ENCODE measurements at places on chromosomes 2 and 18.

DNA sequence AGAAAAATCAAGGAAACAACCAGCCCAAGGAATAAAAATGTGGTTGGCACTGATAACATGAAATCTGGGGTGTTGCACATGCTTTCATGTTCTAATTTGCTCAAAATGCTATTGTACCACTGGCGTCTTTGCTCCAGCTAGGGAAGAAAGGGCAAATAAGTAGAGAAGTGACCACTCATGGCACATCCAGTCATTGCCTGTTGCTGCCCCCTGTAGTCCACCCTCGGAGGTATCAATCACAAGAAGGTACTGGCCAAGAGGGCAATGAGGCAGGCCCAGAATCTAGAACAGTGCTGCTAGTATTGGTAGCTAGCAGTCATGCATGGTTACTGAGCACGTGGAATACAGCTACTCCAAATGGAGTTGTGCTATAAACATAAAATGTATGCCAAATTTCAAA lies 213.4 kb downstream of the CDCA7 start:
- DNase-seq, result peak; percentile 41

GRCh38 chr2:51846018-51846417 lies 814.1 kb upstream of the NRXN1 start:
- DNase-seq, result no peak

GRCh38 chr18:79637921-79638909 lies 41.4 kb upstream of the CTDP1 start:
- DNase-seq, result no peak

GRCh38 chr2:1561259-1561658 lies 148.0 kb downstream of the TPO start:
- DNase-seq, result no peak

DNA sequence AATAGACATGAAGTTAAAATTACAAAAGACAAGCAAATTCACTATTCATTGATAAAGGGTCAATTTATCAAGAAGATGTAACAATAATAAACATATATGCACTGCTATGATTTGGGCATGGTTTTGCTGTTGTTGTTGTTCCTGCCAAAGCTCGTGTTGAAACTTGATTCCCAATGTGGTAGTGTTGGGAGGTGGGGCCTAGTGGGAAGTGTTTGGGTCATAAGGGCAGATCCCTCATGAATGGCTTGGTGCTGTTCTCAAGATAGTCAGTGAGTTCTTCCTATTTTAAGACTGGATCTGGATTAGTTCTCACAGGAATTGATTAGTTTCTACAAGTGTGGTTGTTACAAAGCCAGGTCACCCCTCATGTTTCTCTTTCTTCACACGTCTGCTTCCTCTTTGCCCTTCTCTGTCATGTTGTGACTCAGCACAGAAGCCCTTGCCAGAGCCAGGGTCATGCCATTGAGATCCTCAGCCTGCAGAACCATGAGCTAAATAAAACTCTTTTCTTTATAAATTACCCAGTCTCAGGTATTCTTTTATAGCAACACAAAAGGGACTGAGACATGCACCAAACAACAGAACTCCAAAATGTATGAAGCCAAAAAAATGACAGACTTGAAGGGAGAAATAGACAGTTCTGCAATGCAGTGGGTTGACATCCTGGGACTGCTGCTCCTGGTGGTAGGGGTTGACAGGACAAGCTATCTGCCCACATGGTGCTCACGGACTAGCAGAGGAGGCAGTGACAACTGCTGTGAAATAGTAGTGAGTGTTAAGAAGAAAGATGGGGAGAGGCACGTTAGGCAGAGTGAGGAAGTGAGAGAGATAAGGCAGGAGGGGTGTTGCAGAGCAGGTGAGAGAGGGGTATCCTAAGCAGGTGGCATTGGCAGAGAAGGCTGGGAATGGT lies 18.6 kb upstream of the SKA1 start:
- DNase-seq, result no peak

DNA sequence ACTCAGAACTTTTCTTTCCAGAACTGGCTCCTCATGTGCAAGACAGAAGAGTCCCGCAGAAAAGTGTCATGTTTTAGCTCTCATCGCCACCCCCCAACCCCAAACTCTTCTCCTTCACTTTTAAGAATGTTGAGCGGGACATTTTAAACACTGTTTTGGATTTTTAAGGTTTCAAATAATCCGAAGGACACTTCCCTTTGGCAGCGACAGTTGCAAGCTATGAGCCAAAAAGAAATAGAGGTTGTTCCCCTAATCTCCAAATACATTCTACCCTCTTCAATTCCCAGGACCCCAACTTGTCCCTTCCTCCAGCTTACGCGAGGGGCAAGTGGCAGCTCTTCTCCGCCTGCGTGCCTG lies 678 bp upstream of the UBE2E3 start:
- no peak for DNase-seq

DNA sequence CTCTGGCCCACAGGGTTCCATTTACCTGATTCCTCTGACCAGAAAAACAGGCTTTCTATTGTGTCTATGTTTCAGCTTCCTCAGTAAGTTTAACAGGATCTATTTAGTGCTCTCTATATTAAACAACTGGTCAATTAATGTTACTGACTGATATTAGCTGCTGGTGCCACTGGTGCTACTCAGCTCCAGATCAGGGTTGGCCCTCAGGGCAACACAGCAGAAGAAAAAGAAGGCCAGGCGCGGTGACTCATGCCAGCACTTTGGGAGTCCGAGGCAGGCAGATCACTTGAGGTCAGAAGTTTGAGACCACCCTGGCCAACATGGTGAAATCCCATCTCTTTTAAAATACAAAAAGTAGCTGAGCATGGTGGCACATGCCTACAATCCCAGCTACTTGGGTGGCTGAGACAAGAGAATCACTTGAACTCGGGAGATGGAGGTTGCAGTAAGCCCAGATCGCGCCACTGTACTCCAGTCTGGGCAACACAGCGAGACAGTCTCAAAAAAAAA lies 56.3 kb upstream of the CHAC2 start:
- DNase-seq, result no peak

DNA sequence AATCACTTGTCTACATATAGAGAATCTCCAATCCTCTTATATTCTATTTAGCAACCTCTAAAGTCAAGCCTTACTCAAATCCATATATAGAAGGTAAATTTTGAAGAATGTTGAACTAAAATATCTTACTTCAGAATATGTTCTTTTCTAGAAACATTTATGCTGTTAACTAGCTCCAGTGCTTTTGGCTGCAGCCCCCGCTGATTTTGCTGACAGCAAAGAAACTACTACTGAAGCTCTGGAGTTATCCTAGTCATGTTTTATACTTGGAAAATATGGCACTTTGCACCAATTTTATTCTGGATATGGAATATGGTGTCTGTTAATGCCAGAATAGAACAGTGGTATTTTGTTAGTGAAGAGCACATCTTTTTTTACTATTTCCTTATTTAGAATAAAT lies 212.4 kb upstream of the FSIP2 start:
- no peak for DNase-seq

DNA sequence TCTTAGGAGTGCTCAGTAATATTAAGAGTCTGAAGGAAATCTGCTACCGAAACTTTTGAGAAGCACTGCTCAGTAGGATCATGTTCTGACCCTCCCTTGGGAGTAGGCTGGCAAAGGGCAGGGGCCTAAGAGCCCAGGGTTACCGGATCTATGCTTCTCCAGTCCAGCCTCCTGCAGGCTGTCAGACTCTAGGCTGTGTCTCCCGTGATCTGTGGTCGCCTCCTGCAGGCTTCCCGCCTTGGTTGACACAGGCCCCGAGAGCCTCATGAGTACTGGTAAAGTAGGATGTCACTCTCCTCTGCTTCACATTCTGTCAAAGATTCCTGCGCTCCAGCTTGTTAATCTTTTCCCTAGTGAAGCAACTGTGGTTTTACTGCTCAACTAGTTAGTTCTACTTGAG lies 647.8 kb upstream of the RAB6C start:
- DNase-seq, result no peak

DNA sequence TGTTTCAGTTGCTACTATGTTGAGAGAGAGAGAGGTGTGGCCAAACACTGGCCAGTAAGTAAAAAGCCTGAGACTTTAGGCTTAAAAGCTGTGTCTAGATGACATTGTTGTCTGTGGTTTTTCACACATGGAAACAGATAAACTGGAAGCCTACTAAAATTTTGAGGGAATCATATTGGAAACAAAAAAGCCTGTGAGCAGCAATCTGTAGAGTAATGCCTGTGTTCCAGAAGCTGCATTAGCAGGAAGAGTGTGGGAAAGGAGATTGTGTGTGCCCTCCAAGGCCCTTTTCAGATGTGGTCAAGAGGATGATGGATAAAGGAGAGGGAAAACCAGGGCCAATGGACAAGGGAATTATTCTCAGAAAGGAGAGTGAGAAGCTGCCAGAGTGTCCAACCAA lies 236.3 kb upstream of the SPRED2 start:
- no peak for DNase-seq

GRCh38 chr2:178309541-178309940 lies 115.2 kb downstream of the OSBPL6 start:
- DNase-seq, result no peak

GRCh38 chr2:127058246-127058953 lies 48.6 kb downstream of the BIN1 start:
- DNase-seq, result no peak

DNA sequence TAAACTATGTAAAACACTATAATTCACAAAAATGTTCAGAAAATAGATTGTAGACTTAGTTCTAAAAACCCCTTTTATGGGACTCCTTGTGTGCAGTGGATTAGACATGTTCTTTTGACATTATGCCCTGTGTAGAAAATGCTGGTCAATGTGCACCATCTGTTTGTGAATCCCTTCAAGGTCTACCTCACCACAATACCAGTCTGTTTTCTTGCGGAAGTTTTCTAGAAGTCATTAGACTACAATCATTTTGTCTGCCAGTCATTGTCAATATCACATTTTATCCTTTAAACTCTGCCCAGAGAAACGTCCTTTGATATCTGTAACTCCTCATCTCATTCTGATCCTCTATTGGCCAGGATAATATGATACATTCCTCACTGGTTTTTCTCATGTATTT lies 7.8 kb downstream of the ITGA4 start:
- no peak for DNase-seq

GRCh38 chr18:3605954-3606443 lies 156.0 kb downstream of the TGIF1 start:
- no peak for DNase-seq

GRCh38 chr18:31497836-31498573 lies at the start of gene DSG2:
DSG2 (plus strand) TSS chr18:31498177; CDS start chr18:31498252, 75 bp downstream.
- peak; percentile 38 for DNase-seq

- DNase-seq, result no peak
These were observed 54.0 kb upstream of the LINC00305 start for GRCh38 chr18:64202863-64203262.

GRCh38 chr2:9813312-9814128 lies 29.8 kb upstream of the TAF1B start:
- DNase-seq, result peak; percentile 14

DNA sequence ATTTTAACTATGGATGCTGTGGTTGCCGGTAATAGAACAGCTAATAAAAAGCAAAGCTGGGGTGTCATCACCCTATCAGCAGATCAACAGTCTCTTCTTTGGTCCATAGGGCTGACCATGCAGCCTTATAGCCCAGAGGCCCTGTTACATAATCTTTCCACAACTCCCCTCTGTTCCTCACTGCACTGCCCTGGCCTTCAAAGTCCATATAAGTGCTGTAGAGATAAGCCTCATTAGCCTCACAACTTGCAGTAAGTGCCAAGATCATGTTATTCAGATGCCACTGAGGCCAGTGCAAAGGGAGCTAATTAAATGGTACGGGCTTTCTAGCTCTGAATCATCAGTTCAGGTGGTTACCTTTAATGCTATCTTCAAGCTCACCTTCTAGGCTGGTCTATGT lies 89.7 kb upstream of the CXCR4 start:
- DNase-seq, result no peak

DNA sequence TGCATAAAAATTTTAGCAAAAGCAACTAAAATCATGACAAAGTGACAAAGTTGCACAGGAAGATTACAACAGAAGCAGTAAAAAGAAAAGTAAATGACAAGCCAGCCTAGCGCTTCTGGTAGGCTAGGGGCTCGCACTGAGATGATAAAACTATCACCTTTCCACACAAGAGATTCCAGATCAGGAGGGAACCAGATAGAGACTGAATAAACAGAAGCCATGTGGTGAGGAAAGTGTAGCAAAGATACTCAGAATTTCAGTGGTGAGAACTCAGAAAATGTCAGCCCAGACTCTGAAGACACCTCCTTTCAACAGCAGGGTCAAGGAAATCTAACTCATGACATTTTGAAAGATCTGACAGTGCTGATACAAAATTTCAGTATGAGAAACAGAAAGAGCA lies 77.4 kb upstream of the DNAJC10 start:
- no peak for DNase-seq

DNA sequence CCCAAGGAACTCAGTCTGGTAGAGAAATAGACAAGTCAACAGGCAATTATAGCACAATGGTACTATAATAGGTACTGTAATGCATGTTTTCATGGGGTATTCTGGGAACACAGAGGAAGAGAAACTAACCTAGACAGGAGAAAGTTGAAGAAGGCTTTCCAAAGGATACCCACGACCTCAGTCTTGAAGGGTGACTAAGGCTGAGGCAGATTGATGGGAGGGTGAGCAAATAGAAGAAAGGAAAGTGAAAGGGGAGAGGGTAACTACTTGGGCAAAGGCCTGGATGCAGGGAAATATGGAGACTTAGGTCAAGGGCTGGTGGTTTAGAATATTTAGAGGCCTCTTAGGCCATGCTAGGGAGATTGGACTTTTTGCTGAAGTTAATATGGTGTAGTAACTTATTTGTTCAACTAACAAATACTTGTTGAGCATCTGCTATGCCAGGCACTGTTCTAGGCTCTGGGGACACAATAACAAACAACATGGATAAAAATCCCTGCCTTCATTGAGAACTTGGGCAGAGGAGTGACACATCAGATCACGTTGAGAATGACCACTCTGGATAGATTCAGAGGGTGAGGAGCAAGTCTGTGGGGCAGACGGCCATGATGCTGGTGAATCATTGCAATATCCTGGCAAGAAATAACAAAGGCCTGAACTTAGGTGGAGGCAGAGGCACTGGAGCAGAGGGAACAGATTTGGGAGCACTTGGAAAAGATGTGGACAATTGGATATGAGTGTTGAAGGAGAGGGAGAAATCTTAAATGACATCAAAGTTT lies 56.4 kb downstream of the PLB1 start:
- peak; percentile 15 for DNase-seq

- DNase-seq, result no peak
These were observed 98.2 kb upstream of the FOSL2 start for GRCh38 chr2:28294451-28294850.

GRCh38 chr2:47833516-47833968 lies 50.6 kb downstream of the MSH6 start:
- DNase-seq, result no peak

DNA sequence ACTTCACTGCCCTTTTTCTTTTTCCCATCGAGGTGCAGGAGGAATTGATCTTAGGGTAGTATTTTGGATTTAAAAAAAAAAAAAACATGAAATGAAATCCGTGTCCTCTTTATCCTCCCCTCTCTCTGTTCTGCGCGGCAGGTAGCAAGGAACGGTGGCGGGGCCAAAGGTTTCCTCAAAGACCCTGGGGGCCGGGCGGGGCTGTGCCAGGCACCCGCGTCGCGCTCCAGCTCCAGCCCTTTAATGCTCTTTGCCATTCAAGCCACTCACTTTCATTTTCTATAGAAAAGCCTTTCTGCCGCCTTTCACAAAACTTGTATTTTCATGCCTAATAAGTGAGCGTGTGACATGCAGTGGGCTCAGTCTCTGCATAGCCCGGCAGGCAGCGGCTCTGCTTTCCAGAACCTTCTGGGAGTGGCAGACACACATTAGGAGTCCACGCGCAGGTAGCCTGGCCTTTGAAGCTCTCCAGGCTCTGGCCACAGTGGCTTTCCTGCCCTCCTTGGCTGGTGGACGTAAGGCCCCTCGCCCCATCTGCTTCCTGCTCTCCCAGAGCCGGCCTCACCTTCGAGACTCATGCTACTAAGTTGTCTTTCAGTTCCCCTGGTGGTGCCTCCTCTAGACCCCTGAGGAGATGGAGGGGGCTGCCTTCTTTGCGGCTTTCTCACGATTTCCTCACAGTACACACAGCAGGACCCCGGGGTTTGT lies 41.7 kb downstream of the AGAP1 start:
- DNase-seq, result no peak

Measured in kidney glomerular epithelial cell (primary cell).